ENCODE measurements at places on chromosomes 6 and 20.

DNA sequence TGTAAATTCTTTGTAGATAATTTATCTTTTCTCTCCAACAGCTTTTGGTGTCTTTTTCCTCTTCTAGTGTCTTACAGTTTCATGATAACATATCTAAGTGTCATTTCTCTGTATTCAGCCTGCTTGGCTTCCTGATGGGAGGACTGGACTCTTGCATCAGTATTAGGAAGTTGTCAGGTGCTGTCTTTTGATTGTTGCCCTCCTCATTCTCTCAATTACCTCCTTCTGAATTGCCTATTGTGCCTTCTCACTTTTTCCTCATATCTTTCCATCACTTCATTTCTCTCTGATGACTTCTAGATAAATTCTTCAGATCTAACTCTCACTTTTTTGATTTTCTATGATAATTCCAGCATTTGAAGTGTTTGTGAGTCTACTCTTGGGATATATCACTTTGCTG, 154.4 kb upstream of the MLIP start:
- DNase-seq: no peak

GRCh38 chr6:144008120-144008811, at the start of gene PLAGL1:
TSS of gene PLAGL1 (minus strand) at chr6:144008259. CDS start at chr6:143948136, 60,123 bp downstream.
- peak; percentile 24 for DNase-seq

DNA sequence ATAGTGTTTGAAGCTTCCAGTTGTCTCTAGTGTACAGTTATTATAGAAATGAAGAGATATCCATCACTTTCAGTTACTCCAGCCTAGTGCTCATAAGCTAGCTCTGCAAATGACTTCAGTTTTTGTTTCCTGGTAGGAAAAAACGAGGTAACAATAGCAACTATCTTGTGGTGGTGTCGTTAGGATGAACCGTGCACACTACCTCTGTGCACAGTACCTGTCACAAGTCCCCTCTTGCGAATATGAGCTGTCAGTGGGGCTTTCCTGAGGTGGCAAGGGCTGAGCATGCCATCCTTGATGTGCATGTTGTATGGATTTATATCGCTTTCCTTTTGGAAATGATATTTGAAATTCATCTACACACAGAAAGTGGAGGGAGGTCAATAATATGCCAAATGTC, 151.8 kb downstream of the ARID1B start:
- no peak for DNase-seq

- DNase-seq: no peak
These were observed 2.9 kb upstream of the TFB1M start for GRCh38 chr6:155317186-155317585.

DNA sequence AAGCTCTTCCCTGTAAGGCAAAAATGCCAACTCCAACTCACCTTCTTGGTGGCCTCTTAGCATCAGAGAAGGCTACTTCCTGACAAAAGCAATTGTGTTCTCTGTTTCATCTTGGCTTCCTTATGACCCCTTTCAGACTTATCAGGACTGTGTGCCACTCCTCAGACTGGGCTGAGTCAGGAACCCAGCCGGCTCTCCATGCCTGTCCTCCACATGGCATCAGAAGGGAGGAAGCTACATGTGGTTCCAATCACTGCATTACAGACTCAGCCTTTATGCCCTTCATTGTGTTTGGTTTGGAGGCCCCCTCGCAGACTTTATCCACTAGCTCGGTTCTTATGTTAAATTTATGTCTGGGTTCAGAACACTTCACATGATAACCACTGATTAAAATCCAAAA, 142.5 kb downstream of the SLC24A3 start:
- no peak for DNase-seq

GRCh38 chr20:61370841-61371303, 118.8 kb downstream of the CDH4 start:
- DNase-seq: no peak

- DNase-seq: no peak
These were observed 30.9 kb upstream of the TGM6 start for GRCh38 chr20:2349801-2350200.

- no peak for DNase-seq
These were observed at the start of gene HMGCLL1 for GRCh38 chr6:55578537-55579363. TSS of gene HMGCLL1 (minus strand) at chr6:55579192. CDS start at chr6:55579055, 137 bp downstream.

DNA sequence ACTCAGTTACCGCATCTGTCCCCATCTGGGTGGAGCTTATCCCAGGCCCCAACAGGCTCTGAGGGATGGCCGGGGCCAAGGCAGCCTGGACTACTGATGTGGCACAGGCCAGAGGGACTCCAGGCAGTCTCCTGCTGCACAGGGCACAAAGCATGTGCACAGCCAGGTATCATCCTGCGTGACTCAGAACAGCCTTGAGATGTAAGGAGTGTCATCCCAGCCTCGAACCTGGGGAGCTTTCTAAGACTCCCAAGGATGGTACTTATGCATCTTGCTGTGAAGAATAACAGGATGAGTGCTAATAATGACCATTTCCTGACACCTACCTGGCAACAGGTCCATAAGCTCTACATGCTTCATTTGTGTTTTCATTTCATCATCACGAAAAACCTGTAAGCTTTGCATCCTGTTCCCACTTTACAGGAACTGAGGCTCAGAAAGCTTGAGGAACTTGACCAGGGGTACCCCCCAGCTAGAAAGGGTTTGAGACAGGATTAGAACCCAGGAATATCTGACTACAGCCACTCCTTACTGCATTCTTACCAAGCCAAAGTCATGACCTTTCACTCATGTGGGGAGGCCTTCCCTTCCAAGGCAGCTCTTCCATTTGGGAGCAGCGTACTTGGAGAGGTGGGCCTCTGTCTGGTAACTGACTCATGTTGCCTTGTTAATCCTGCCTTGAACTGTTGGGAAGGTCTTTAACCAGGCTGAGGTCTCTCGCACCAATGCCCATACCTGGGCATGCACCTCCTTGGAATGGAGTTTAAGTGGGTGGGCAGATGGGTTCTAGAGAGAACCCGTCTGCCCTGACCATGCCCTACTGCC, 1.9 kb downstream of the TRIB3 start:
- DNase-seq: peak; percentile 12

DNA sequence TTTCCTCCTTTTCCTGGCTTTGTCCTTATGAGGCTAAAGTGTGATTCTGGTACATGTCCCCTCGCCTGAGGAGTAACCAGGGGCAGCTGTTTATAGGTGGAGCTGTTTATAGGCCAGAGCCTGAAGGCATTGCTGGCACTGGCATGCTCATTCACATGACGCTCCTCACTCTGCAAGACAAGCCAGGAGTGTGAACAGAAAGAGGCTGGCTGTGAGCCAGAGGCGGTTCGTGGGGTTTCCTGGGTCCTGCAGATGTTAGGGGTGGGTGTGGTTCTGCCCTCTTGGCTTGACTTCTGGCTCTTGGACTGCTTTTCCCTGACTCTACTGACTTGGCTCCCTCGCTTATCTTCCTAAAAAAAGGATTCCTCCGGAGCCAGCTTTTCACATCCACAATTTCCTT, 12.8 kb upstream of the MDFI start:
- DNase-seq: no peak

- DNase-seq: no peak
These were observed 72.8 kb upstream of the RALGAPA2 start for GRCh38 chr20:20785226-20785625.

DNA sequence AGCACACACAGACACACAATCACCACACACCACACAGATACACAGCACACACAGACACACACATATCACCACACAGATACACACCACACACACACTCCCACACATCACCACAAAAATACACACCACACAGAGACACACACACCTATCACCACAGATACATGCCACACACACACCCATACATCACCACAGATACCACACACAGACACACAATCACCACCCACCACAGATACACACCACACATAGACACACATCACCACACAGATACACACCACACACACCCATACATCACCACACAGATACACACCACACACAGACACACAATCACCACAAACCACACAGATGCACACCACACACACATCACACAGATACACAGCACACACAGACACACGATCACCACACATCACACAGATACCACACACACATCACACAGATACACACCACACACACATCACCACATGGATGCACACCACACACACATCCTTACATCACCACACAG, 74.0 kb downstream of the GRM4 start:
- DNase-seq: no peak

DNA sequence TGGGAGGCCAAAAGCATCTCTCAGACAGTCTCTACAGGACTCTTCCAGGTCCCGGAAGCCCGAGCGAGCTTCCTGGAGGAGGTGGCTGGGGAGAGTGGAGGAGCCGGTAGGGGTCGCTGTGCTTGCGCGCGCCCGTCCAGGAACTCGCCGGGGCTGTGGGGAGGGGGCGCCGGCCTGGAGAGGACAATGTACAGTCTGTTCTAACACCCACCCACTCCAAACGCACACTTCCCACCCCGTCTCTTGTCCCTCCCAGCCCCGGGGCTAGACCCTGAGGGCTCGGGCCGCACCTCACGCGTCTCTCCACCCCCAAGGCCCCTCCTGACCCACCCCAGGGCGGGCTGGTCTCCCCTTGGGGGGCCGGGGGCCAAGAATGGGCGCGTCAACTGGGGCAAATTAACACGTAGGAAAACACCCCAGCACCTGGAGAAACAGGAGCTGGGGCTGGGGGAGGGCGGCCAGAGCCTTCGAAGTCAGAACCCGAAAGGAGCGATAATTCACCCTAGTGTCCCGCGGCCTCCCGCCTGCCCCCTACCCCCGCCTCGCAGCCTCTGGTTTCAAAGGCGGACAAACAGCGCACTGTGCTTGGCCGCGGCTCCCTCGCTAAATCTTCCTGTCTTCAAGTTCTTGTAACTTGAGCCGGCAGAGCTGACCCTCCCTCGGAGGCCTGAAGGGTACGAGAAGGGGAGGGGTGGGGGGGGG, 103.2 kb upstream of the FOXP4 start:
- no peak for DNase-seq

GRCh38 chr6:89190741-89191140, 26.4 kb downstream of the GABRR1 start:
- DNase-seq: no peak

GRCh38 chr6:101208152-101208551, 185.4 kb upstream of the GRIK2 start:
- no peak for DNase-seq

- no peak for DNase-seq
These were observed 11.2 kb upstream of the PSMG4 start for GRCh38 chr6:3247255-3248146.

DNA sequence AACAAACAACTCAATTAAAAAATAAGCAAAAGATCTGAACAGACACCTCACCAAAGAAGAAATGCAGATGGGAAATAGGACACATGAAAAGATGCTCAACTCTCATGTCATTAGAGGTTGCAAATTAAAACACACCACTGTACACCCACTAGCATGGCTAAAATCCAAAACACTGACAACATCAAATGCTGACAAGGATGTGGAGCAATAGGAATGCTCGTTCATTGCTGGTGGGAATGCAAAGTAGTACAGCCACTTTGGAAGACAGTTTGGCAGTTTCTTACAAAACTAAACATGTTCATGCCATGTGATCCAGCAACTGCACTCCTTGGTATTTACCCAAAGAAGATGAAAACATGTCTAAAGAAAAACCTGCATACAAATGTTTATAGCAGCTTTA, 47.2 kb downstream of the CDK19 start:
- DNase-seq: no peak

Measured in stimulated activated CD4-positive, alpha-beta T cell treated with anti-CD3 and anti-CD28 coated beads, Interleukin-2, amount 100 ng/mL, for 24 hours (primary cell).